ENCODE measurements at places on chromosomes 2 and 18.
A peak's percentile ranks its signal among the peaks of the same experiment; 100 is the strongest.

- no peak for DNase-seq
These were observed 169.1 kb upstream of the TRIB2 start for GRCh38 chr2:12547566-12548170.

GRCh38 chr2:120740765-120741524 lies 5.3 kb downstream of the GLI2 start:
- DNase-seq: peak; percentile 58

GRCh38 chr2:172437419-172438341 lies 10.3 kb downstream of the ITGA6 start:
- DNase-seq: no peak

DNA sequence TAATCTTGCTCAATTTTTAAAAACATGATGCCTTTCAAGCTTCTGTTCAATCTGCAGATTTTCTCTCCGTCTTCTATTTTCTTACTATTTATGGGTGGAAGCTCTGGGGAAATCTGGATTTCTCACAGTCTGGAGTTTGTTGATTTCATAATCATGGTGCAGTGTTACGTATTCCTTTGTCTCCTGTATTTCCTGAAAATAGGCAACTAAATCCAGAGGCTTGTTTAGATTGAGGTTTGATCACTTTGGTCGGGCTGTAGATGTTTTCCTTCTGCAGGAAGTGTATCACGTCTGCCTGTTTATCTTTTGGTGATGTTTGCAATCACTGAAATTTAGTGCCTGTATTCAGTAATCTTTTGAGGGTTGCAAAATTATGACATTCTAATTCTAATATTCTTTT lies 487.7 kb downstream of the LRRTM4 start:
- DNase-seq: no peak

- DNase-seq: no peak
These were observed 649.4 kb downstream of the TDRD15 start for GRCh38 chr2:21773168-21773567.

- no peak for DNase-seq
These were observed 291.6 kb downstream of the TNS1 start for GRCh38 chr2:217711188-217711587.

GRCh38 chr2:223995569-223995968 lies 38.3 kb downstream of the MRPL44 start:
- DNase-seq: no peak

GRCh38 chr18:261398-262073 lies 6.3 kb downstream of the THOC1 start:
- no peak for DNase-seq

DNA sequence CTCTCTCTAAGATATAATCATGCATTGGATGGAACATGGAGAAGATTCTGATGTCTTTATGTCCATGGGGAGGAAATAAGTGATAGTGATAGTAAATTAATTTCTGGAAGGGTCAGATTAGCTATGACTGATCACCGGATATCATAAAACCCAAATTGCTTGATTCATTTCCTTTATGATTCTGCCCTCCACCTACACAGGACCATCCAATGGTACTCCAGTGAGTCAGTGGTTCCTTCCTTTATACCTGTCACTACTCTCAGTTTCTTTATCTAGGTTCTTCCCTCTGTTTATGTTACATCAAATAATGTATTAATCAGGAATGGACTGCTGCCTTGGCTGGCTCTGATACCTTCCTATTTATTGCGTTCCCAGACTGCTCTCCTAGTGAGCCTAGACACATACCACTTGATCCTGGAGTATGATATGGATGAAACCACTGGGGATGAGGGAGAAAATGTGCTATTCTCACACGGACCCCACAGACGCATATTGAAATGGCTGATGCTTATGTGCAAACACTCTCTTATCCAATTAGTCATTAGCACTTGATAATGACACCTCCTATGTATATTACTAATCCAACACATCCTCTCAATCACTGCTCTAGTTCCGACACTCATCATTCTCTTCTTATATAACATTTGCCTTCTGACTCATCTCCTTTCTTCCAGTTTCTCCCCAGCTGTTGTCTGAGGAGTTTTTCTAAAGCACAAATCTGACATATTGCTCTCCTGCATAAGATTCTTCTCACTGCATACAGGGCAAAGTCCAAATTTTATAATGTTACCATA lies 315.6 kb downstream of the INSIG2 start:
- no peak for DNase-seq

GRCh38 chr18:22337306-22337705 lies 80.4 kb downstream of the CTAGE1 start:
- DNase-seq: no peak

DNA sequence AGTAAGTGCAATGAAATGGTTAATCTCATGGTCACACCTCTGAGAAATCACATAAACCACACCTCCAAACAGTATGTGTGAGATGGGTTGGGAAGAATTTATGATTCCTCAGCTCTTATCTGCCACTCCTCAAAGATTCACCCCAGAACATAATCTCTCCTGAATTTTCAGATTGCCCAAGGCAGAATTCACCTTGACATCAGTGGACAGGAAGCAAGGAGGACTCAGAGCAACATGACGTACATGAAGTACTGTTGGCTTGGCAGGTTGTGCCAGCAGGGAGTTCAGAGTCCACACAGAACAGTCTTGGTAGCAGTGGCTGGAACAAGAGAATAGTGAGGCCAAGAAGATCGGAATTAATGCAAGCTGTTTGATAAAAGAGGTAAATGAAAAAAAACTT lies 31.7 kb upstream of the CYBRD1 start:
- DNase-seq: no peak

DNA sequence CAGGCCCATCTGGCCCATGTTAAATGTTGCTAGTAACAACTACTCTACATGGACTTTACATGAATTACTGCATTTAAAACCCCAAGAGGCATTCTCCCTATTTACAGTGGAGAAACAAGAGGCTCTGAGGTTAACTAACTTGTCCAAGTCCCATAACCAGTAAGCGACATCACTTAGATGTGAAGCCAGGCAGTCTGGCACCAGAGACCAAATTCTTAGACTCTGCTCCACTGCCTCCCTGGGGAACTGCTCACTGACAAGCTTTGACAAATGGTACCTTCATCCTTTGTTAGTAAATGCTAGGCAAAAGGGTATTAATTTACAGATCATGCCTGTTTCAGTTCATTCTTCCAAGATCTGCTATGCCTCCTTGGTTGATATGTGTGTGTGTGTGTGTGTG lies 124.8 kb downstream of the AFF3 start:
- no peak for DNase-seq

GRCh38 chr2:1784087-1784486 lies 39.8 kb upstream of the PXDN start:
- no peak for DNase-seq

GRCh38 chr18:58253871-58254270 lies 209.8 kb downstream of the NEDD4L start:
- DNase-seq: no peak

GRCh38 chr2:138187221-138187620 lies 222.9 kb downstream of the HNMT start:
- no peak for DNase-seq

- DNase-seq: no peak
These were observed 182.6 kb upstream of the PKDCC start for GRCh38 chr2:41865263-41865662.

GRCh38 chr2:46252891-46253659 lies 44.1 kb upstream of the EPAS1 start:
- DNase-seq: no peak

DNA sequence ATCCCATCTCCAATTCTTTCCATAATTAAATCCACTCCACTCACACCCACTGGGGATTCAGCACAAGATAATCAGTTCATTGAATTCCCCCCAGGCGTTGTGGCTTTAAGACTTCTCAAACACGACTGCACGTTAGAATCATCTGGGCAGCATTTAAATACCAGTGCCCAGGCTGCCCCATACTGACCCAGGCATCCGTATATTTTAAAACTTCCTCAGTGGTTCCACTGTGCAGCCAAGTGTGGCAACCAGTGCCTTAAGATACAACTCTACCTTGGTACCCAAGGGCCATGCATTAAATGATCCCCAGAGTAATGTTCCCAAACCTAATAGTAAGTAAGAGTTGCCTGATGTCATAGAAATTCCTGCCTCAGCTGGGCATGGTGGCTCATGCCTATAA lies 54.3 kb upstream of the BZW1 start:
- no peak for DNase-seq

DNA sequence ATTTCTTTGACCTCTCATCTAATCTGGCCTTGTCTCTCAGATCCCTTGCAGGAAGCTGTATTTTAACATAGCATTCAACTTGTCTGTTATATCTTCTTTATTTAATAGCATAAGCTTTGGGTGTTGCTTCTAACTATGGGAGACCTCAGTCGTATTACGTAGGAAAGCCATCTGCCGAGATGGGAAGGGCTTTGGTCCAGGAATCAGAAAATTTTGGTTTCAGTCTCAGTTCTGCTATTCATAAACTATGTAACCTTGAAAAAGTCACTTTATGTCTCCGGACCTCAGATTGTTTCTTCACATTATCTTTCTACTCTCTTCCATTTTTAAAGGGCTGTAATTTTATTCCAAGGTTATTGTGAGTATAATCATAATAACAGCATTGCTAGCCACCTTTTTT lies 297.7 kb downstream of the SATB2 start:
- no peak for DNase-seq

GRCh38 chr2:169107645-169108044 lies 38.3 kb downstream of the DHRS9 start:
- DNase-seq: no peak

DNA sequence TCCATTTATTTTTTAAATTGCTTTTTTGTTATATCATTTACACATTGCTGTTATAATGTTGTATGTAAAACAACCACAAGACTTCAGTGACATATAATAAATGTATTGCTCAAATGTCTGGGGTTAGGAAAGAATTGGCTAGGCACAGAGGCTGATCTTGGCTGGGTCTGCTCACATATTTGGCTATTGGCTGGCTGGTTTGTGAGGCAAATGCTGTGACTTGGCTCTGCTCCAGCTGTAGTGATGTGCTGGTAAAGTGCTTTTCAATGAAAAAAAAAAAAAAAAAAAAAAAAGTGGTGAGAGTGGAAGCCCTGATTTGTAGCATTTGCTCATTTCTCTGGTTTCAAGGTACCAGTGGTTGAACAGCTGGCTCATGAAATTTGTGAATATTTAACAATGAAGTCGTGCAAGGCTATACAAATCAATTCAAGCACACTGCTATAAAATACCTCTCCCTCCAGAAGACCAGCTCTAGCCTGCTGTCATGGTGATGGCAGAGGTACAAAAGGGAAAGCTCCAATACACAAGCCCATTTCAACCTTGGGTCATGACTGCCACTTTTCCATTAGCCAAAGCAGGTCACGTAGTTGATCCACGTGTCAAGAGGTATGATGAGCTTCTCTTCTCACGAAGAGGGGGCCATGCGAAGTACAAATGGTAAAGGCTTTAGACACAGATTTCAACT lies 43.7 kb upstream of the RIT2 start:
- no peak for DNase-seq

DNA sequence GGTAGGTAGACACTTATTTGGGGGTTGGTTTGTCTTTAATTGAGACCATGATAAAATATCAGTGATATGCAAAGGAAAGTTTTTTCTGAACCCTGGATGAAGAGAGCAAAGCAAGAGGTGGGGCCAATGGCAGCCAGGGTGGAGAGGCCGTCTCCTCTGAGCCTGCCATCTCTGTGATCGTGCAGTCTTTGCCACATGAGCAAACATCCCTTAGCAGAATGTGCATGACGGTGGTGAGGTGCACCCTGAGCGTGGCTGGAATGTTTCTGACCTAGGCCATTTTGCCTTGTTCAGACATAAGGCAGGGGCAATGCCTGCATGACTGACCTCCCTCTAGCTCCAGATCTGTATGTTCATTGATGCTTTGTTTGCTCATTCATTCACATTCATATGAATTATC lies 6.0 kb downstream of the NCK2 start:
- DNase-seq: no peak

DNA sequence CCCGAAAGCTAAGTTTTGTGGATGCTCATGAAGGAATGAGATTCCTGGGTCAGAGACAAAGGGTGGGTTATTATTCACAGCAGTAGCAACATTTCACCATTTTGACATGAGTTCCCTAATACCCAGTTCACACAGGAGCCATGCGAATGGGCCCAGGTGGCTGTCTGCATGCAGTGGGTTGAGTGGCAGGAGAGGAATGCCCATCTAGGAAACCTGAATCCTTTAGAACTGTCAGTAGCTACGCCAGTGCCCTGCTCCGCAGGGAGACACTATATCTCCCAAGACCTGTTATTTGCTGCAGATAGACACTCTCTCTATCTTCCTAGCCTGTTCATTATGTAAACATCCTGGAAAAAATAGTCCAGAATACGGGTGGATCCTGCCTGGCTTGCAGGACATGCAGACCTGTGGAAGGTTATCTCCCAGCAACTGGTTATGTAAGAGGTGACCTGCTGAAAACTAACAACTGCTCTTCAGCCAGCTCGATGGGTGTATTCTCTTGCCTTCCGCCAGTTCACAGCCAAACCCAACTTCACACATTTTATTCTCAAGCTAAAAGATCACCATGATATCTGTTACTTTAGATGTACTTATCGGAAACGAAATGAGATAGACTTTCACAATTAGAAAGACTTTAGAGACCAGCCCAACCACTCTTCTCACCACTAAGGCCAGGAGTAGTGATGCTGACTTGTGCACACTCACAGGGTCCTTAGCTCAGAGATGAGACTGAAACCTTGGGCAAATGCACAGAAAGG lies 59.1 kb downstream of the MBP start:
- DNase-seq: no peak

GRCh38 chr2:231124838-231125568 lies at the start of gene HTR2B:
Gene HTR2B (minus strand): TSS chr2:231125042. CDS start chr2:231123764, 1,278 bp downstream.
- no peak for DNase-seq

- DNase-seq: no peak
These were observed 14.8 kb downstream of the ASB1 start for GRCh38 chr2:238441262-238442114.

DNA sequence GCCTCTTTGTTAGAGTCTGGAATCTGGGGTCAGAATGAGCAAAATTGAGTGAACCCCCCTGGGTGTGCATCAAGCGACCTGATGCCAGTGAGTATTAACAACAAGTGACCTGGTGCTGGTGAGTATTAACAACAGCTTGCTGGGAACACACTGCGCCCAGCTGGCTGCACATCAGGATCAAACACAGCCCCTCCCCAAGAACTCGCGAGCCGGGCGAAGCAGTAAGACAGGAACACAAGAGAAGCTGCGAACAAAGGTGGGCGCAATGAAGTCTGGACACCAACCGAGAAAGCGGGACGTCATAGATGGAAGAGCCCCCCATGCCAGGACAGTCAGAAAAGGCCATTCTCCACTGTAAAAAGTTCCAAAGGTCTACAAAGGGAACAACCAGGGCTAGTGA lies 34.3 kb downstream of the CRACDL start:
- no peak for DNase-seq
